Stimulated activated CD4-positive, alpha-beta T cell treated with anti-CD3 and anti-CD28 coated beads, Interleukin-1b, Interleukin-23, amount 100 ng/mL, for 1 hour (primary cell): ENCODE measurements at places on chromosomes 16 and 17.

- DNase-seq = no peak
Measured at GRCh38 chr16:54266363-54266955, 20.1 kb downstream of the IRX3 start.

DNA sequence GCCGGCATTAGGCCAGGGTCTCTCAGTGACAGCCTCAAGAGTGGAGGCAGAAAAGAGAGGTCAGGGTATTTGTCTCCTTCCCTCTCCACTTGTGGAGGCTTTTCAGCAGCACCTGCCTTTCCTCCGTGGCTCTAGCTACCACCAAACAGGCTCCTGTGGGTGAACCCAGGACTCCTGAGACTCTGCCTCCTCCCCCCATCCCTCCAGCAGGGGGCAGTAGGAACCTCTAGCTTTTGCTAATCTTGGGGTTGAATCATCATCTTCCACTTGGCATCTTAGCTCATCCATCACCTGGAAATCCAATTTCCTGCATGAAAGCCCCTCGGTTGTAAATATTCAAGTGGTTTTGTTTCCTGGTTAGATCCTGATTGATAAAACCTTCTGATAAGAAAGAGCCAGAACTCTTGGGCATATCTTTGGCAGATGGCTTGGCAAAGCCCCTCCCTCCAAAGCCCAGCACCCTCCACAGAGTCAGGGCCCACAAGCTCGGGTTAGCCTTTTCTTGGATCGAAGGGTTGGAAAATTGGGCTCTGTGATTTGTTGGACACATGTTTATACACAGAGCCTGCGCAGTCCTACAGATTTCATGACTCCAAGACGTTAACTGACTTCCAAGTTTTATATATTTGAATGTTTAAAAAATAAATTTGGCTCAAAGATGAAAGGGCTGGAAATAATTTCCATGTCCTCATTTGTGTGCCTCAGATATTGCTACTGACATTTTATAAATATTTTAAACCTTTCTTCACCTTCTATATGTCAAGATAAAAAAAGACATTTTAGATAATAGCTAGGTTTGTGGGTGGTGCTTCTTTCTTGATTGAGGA, 322.1 kb downstream of the MAP2K4 start:
- DNase-seq = no peak

- DNase-seq = no peak
Measured at GRCh38 chr17:75891022-75891604, 5.6 kb downstream of the TRIM65 start.

DNA sequence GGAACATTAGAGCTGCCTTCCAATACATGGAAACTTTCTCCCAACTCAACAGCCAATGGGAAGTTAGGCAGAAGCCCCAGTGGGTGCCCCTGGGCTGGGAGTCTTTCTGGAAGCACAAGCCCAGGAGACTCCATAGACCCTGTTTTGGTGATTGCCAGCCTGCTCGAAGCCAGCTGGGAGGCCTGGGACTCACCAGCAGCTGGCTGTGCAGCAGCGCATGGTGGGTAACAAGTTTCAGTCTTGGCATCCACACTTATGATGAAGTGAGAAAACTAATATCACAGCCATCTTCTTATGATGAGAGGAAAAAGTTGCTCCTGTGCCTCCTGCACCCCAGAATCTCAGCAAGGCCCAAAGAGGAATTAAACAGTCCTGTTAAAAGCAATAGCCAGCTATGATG, 522.5 kb upstream of the CDH5 start:
- DNase-seq = no peak

DNA sequence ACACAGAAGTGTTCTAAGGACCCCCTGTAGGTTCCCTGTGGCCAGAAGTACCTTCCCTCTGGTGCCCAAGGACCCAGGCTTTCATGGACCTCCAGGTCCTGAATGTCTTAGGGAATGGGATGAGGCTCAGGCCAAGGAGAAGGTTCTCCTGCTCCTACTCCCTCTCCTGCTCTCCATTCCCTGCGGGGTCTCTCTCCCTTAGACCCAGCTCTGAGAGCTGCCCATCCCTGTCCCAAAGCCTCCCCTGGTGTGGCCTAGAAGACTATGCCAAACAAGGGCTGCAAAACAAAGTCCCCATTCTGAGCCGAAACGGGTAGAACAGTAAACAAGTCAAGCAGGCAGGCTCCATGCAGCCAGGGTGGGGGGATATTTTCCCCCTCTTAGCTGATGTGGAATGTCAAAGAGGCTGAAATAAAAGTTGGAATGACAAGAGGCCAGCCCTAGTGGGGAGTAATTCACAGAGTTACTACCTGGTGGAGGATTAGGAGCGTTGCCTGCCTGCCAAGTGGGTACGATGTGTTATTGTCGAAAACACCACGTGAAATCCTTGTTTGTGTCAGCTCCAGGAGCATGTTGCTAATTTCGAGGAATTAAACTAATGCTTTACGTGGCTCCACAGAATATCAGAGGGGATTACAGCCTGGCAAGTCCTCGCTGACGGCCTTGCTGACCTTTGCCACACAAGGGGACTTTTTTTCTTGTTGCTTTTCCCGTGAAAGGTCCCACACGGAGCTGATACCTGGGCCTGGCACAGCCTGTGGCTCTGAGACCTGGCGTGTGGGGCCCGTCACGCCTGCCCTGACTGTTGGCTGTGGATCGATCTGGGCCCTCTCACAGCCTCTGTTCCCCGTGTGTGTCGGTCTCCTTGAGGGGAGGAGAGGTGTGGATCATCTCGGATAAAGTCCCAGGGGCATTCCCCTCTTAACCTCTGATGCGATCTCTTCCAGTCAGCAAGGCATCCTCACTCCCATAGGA, 2.9 kb downstream of the WFIKKN2 start:
- DNase-seq = no peak

DNA sequence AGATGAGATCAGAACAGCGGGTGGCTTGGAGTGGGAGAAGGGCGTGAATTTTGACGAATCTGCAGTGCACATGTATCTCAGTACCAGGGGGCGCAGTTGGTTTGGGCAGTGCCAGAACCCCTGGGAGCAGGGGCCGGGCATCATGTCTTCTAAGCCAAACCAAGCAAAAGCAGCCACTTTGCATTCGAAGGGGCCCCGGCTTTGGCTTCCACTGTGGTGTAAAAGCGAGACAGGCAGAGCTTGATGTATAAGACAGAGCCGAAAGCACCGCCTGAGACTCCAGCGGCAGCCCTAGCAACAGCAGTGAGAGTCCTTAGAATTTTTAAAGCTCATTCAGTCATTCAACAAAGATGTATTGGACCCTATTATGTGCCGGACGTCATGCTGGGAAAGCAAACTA, 3.8 kb upstream of the XYLT1 start:
- no peak for DNase-seq

- no peak for DNase-seq
Measured at GRCh38 chr16:1175566-1176279, 22.8 kb downstream of the CACNA1H start.

- DNase-seq = no peak
Measured at GRCh38 chr17:58756246-58757161, 850 bp downstream of the PPM1E start.

- DNase-seq = no peak
Measured at GRCh38 chr16:47851146-47851545, 304.6 kb downstream of the ABCC12 start.

DNA sequence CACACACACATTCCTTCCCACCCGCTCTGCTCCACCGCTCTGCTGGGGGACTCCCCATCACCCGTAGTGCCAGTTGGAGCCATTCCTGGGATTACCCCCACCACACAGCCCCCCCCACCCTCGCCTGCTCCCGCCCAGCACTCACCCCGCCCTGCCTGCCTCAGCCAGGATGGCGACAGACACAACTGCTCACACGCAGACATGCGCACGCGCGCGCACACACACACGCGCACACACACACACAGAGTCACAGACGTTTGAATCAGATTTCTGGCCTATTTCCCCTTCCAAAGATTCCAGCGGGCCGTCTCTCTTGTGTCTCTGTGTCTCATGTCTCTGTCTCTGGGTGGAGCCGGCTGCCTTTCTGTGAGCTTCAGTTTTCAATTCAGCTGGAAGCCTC, 4.4 kb downstream of the CACNA1G start:
- DNase-seq = no peak

- no peak for DNase-seq
Measured at GRCh38 chr17:17787568-17787967, 49.2 kb downstream of the SREBF1 start.

DNA sequence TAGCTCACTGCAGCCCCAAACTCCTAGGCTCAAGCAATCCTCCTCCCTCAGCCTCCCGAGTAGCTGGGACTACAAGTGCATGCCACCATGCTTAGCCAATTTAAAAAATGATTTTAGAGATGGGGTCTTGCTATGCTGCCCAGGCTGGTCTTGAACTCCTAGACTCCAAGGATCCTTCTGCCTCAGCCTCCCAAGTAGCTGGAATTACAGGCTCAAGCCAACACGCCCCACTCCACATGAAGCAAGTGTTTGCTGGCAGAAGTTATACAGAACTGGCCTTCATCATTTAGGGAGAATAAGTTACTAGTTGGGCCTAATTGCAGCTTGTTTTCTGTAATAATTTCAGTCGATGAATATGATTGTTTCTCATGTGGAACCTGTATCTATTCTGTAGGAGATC, 68.0 kb downstream of the SHISA6 start:
- no peak for DNase-seq

DNA sequence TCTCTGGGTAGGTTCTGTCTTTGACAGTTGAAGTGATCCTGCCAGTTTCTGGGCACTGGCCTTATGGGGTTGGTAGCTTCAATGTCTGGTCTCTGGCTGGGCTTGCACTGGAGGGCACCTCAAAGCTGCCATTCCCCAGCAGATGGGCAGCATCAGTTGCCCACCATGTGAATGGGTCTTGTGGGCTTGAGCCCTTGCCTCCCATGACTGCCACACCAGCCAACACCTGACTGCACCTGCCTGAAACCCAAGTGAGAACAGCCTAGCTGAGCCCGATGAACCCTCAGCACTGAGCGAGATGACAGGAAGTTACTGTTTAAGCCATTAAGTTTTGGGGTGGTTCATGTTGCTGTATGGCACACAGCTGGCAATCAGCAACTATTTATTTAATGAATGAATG, 69.1 kb upstream of the AXIN2 start:
- no peak for DNase-seq

DNA sequence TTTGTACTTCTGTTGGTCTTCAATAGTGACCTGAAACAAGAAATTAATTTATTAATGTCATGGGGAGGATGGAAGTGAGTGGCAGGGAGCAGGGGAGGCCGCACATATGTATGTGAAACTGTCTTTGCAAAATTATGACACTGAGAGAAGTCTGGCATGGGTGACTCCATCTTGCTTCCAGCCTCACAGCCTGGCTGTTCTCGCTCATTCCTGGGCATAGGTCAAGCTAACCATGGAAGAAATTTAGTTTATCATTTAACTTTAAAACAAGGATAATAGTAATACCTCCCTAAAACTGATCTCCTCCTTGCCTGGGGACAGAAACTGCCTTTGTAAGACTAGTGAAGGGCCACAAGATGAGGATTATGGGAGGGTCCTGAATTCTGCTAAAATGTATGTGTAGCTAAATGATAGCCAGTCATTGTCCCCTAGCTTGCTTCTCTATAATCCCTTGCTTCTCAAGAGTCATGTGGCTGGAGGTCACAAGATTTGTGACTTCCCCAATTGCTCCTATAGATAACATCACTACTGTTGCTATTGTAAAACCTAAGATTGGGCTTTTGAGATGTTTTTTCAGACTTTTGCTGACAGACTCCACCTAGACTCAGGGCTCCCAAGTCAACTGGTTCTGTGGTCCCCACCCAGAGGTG, 126.0 kb downstream of the HS3ST3A1 start:
- no peak for DNase-seq

DNA sequence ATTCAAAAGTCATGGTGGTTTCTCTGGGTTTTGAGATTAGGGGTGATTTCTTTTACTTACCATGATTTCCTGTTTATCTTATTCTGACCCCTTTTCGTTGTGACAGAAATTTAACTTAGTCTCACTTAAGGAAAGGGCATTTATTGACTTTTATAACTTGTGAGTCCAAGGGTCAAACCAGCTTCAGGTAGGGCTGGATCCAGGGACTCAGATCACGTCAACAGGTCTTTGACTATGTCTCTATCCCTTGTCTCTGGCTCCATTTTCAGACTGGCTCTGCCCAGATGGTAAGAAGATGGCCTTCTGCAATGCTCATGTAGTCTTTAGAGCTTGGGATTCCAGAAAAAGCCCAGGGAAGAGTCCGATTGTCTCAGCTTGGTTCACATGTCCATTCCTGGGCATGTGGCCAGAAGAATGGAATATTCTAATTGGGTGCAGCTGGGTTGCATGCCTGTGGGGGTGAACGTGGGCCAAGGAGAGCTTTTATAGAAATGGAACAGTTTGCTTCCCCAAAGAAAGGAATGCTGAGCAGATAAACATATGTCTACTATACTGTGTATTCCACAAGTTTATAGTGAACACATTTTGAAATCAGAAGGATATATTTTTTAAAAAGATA, 13.4 kb downstream of the USP43 start:
- DNase-seq = no peak

DNA sequence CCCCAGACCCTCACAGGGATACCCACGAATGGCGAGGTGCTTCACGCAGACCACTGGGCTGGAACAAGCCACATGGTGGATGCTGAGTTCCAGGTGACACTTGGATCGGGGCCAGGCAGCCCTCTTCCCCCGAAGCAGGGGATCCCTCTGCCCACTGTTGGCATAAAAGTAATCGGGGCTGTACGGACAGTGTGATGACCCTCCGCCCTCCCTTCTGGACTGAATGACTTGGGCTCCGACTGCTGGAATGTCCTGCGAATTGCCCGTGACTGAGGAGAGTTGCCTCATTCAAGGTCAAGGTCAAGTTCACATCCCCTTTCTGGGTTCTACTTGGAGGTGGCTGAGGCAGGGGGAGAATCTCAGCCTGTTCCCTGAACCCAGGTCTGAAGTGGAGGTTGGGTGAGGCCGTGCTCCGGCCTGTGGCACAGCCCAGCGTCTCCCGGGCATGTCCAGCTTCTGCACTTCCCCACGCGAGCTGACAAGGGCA, 28.5 kb upstream of the CREBBP start:
- no peak for DNase-seq

- peak; percentile 34 for DNase-seq
Measured at GRCh38 chr17:42403150-42403549, 14.9 kb upstream of the STAT3 start.

- no peak for DNase-seq
Measured at GRCh38 chr17:49497148-49498028, 2.3 kb downstream of the NGFR start.

DNA sequence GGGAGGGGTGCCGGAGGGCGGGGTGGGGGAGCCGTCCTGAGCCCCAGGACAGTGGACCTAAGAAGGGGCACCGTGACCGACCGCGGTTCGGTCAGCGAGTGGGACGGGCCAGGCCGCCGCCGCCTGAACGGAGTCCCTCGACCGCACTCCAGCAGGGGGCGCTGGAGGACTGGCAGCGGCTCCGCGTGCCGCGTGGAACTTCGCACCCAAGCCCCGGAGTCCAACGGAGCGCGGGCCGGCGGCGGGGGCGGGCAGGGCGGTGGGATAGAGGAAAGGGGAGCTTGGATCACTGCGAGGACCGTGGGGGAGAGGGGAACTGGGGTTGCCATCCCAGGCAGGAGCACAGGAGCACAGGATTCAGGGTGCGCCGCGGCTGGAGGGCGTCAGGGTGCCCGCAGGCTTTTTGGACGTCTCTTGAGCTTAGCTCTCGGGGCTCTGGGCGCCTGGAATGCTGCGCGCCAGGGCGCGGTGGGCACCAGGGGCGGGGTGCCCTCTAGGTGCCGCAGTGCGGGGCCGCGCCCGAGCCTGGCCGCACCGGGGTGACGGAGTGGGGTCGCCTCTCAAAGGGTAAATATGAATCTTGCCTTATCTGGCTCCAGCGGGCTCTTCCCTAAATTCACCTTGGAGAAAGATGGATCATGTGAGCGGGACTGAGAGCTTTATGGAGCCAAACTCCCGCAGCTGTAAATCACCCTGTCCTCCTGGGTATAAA, 379 bp upstream of the OTOP2 start:
- DNase-seq = peak; percentile 50

GRCh38 chr17:14605267-14605599, 304.4 kb downstream of the HS3ST3B1 start:
- DNase-seq = no peak

GRCh38 chr16:73304008-73304774, 256.3 kb upstream of the ZFHX3 start:
- DNase-seq = no peak
